ENCODE measurements at places on chromosomes 4 and X.

GRCh38 chrX:23503835-23504539 lies 163.3 kb upstream of the PRDX4 start:
- DNase-seq: no peak

DNA sequence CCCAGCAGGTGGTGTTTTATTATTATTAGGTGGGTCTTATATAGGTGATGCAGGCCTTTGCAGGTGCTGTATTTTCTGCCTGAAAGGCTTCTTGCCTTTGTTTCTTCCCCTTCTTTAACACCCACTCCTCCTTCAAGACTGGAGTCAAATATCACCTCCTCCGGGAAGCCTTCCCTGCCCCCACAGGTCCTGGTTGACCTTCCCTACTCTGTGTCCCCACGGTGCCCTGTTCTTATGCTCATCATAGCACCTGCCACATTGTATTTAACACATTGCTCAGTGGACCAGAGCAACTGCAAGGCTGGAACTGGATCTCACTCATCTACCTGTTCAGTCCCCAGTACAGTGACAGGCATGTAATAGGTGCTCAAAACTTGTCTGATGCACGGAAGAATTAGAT lies 39.8 kb upstream of the LGI2 start:
- DNase-seq: no peak

- peak; percentile 75 for DNase-seq
These were observed 75.7 kb downstream of the CPEB2 start for GRCh38 chr4:15077969-15078368.

DNA sequence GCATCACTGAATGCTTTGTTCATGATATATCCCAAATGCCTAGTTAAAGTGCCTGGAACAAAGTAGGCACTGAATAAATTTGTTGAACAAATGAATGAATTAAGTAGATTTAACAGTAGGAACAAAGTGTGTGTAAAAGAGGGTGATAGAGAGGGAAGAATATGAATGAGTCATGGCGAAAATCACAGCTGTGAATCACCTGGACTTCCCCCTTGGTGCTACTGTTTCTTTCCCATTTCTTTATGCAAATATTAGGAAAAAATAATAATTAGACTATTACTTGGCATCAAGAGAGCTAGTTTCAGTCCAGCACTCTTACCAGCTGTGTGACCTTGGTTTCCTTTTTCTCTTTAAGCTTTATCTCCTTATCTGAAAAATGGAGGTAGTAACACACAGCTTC lies 9.2 kb downstream of the SPIN3 start:
- DNase-seq: no peak

DNA sequence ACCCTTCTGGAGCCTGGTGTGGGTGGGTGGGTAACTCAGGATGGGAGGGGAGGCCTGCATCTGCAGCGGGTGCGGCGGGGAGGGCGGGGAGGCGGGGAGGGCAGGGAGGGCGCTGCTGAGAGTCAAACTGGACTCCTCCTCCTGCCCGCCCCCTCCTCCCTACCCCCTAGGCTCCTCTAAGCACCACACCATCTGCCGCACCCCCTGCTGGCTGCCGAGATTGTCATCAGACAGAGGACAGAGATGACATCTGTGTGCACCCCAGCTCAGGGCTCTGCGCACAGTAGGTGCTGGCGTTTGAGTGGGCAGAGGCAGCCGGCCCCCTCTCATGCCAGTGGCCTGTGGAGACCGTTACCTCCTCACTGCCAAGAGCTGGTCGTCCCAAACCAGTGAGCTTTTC lies 10.6 kb upstream of the HMX1 start:
- DNase-seq: no peak

GRCh38 chr4:69096111-69096656 lies at the start of gene UGT2B7:
UGT2B7 (plus strand) TSS chr4:69096474; CDS start chr4:69096521, 47 bp downstream.
- DNase-seq: no peak

DNA sequence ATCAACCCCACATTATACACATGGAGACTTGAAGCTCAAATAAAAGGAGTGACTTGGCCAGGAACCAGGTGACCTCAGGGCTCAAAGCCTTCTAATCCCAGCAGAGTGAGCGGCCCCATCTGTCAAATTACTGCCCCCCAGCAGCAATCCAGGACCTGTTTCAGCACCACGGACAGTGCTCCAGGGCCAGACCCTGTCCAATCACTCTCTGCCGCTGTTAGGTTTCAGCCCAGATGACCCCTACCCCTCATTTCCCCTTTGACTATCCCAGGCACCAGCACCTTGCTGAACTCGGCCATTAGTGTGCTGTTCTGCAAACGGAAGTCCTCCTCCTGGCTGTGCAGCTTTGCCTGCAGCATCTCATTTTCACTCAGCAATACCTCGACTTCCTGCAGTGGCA lies 5.1 kb downstream of the GRIPAP1 start:
- no peak for DNase-seq

GRCh38 chrX:72169008-72169728 lies 12.4 kb upstream of the PIN4 start:
- DNase-seq: no peak

DNA sequence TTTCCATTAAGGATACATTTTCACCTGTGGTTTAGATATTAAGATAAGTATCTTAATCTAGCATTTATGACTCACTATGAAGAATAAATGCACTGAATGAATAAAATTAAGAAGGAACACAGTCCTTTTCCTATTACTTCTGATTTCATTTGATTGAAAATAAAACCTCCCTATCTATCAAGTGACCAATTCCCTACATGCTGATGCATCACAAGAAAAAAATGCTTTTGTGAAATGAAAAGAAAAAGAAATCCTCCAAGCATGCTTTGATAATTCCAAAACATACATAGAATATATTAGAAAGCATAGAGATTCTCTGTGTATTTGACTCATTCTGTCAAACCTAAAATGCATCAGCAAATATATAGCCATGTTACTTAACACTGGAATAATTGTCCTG lies 37.1 kb downstream of the PCDH10 start:
- no peak for DNase-seq

- no peak for DNase-seq
These were observed 63.0 kb downstream of the ANK2 start for GRCh38 chr4:113112338-113112978.

GRCh38 chrX:103716962-103717361 lies 6.3 kb downstream of the TMEM31 start:
- no peak for DNase-seq

DNA sequence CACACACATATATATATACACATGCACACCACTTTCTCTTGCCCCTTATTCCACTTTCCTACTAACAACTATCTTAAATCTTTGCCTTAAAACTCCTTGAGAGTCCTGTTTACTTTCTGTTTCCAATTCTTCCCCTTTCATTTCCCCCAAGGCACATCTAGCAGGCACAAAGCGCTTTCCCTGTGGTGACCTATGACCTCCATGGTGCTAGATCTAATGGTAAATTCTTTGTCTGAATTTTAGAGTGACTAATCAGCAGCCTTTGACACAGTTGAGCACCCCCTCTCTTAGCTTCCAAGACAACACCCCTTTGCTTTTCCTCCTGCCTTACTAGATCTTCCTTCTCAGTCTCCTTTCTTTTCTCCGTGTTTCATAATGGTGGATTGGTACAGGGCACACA lies 236.4 kb upstream of the TTC29 start:
- no peak for DNase-seq

- no peak for DNase-seq
These were observed 231.0 kb downstream of the DACH2 start for GRCh38 chrX:86379209-86379608.

GRCh38 chr4:121873604-121874003 lies 3.3 kb upstream of the BBS7 start:
- DNase-seq: no peak

GRCh38 chrX:10381193-10381592 lies 224.4 kb downstream of the CLCN4 start:
- DNase-seq: no peak

- no peak for DNase-seq
These were observed 17.5 kb downstream of the VEGFD start for GRCh38 chrX:15366506-15367352.

- DNase-seq: no peak
These were observed 739.3 kb upstream of the FAM241A start for GRCh38 chr4:111405989-111406388.

DNA sequence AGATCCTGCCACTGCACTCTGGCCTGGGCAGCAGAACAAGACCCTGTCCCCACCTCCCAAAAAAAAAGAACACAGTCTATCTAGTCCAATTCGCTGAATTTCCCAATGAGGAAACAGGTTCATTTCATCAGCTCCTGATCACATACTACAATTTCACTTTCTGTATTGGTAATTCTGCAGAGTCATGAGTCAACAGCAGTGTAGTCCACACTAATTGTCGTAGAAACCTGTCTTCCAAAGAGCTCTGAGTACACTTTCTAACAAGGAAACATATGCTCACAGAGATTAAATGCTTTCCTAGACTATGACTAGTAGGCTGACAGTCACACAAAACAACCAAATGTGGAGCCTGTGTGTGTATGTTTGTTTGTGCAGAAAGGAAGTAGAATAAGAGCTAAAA lies 91.9 kb downstream of the GPC4 start:
- DNase-seq: no peak

GRCh38 chr4:47195706-47196105 lies 164.3 kb downstream of the GABRB1 start:
- no peak for DNase-seq

- DNase-seq: no peak
These were observed 53.4 kb downstream of the PPEF2 start for GRCh38 chr4:75848891-75849290.

- no peak for DNase-seq
These were observed 11.2 kb downstream of the CDKN2AIP start for GRCh38 chr4:183455431-183456195.

DNA sequence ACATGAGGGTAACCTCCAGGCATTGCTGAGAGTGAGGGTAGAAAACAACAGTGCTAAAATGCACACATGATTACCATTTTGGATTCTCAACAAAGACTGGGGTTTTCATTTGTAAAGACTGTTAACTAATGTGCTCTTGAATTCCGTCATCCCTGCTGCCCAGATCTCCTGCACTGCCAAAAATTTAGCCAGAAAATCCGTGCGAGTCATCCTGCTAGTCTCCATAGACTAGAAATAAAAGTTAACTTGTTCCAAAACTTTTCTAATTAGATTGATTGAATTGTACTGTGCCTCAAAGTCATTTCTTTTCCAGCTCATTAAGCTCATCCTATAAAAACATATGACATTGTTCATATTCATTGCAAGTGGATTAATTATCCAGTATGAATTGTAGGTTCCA lies 99.8 kb downstream of the ARSF start:
- DNase-seq: no peak

DNA sequence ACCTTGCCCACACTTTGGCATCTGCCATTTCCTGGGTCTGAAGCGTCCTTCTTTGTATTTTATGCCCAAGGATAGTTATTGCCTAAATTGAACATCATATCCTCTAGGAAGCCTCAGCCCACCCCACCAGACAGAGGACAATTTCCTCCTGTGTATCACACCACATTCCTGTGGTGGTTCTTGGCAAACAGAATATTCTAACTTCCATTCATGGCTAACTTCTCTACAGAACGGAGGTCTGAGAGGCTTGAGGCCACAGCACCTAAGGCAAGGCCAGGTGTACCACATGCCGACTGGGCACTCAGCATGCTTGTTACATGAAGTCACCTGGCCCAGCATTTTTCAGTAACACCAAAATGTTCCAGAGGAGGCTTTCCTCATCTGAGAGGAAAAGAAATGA lies 42.4 kb downstream of the CD99L2 start:
- no peak for DNase-seq

- DNase-seq: no peak
These were observed 45.3 kb upstream of the HELT start for GRCh38 chr4:184972991-184973390.

DNA sequence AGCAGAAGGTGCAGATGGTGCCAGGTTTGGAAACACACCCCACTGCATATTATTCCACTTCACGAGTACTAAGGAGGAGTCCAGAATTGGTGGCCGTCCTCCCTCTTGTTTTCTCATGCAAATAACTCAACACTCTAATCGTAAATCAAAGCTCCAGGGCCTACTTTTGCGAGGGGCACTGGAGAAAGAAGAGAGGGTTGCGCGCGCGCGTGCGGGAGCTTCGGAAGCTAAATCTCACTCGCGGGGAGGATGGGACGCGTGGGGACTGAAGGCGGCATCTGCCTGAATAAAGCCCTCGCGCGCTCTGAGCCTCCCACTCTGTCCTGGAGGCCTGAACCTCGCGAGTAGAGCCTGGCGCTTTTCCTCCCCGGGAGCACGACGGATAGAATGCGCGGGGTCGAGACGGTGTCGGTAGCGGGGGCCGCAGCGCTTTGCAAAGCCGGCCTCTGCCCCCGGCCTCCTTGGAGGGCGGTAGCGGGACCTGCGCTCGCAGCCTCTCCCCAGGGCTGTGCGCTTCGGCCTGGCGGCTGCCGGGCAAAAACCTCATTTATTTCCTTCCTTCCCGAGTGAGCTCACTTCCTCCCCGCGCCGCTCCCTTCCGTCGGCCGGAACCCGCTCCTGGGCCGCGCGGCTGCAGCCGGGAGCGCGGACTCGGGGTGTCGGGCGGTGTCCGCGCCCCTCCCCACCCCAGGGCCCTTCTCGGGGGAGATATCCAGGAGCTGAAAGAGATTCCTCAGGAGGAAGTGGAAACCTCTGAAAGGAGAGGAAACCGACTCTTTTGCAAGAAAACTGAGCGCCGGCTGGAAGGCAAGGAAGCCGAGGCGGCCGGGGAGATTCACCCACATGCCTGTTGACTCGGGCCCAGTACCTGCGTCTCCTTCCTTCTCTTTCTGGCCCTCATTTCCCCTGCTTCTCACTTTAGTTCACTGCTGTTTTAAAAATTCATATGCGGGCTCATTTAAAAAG lies 20.7 kb downstream of the HAND2 start:
- no peak for DNase-seq

DNA sequence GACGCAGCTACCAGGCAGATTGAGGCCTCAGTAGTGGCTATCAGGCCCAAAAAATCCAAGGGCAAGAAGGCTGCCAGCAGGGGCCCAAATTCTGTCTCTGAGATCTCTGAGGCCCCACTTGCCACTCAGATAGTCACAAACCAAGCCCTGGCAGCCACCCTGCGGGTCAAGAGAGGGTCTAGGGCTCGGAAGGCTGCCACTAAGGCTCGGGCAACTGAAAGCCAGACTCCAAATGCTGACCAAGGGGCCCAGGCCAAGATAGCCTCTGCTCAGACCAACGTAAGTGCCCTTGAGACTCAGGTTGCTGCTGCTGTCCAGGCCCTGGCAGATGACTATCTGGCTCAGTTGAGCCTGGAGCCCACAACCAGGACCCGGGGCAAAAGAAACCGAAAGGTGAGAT lies 2.8 kb downstream of the TRO start:
- no peak for DNase-seq

- no peak for DNase-seq
These were observed 32.3 kb downstream of the CYBB start for GRCh38 chrX:37812110-37812509.

DNA sequence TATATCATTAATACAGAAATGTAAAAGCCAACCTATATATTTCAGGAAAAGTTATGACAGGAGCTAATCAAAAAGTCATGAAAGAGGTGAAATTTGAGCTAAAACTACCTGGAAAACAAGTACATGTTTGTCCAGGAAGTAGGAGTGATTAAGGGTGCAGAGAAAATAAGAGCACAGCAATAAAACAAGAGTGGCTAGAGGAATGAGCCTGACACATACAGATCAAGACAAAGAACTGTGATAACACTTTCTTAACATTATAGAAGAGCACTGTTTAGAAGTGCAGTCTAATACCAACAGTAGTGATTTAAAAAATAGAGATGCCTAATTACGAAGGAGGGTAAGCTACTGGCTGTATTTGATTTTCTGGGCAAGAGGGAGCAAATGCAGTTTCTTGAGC lies 125.1 kb downstream of the WDFY3 start:
- no peak for DNase-seq

All from brain pericyte (primary cell).